Activated naive CD4-positive, alpha-beta T cell treated with anti-CD3 and anti-CD28 coated beads, Interleukin-2, amount 10 ng/mL, durations not matched to agents 5 hours and 36 hours (primary cell): ENCODE measurements at places on chromosomes 3 and 15. TPM values are rescaled to one million over a fixed set of nuclear protein-coding genes. Genes with fewer than 3 reads are reported as not detected.

Gene CADM2
- total RNA-seq, result not detected

Gene CHSY1
- total RNA-seq, result 37.3 TPM

Gene CASR
- not detected for total RNA-seq

Gene C3orf20
- 0.12 TPM for total RNA-seq

Gene ZNF860
- not detected for total RNA-seq

Gene SLC9A9
- total RNA-seq, result 10.0 TPM

Gene IMPG2
- total RNA-seq, result 0.58 TPM

Gene ATP1B3
- 76.7 TPM for total RNA-seq

Gene GOLGA6D
- not detected for total RNA-seq

Gene BFSP2
- total RNA-seq, result not detected

Gene LXN
- total RNA-seq, result 9.2 TPM

Gene CFAP100
- total RNA-seq, result not detected

Gene NRROS
- 25.9 TPM for total RNA-seq

Gene A4GNT
- not detected for total RNA-seq

Gene ADAMTSL3
- total RNA-seq, result not detected

Gene STXBP5L
- not detected for total RNA-seq

Gene KLHL40
- not detected for total RNA-seq

Gene RYR3
- not detected for total RNA-seq

Gene TAGLN3
- not detected for total RNA-seq

Gene ATP13A4
- total RNA-seq, result 1.2 TPM

Gene HCN4
- total RNA-seq, result 0.05 TPM

Gene CCR2
- total RNA-seq, result 57.8 TPM

Gene C3orf62
- 11.1 TPM for total RNA-seq

Gene ITIH4
- 16.5 TPM for total RNA-seq

Gene DRD3
- not detected for total RNA-seq

Gene ACKR2
- 0.14 TPM for total RNA-seq

Gene ECE2
- not detected for total RNA-seq

Gene RTP1
- not detected for total RNA-seq

Gene CLDND1
- 377 TPM for total RNA-seq

Gene TRAK1
- 23.8 TPM for total RNA-seq

Gene GHSR
- total RNA-seq, result not detected

Gene OGG1
- 35.7 TPM for total RNA-seq

Gene CCDC191
- 4.1 TPM for total RNA-seq

Gene TMC3
- total RNA-seq, result not detected

Gene UROC1
- not detected for total RNA-seq

Gene SPINK8
- not detected for total RNA-seq

Gene MNS1
- not detected for total RNA-seq

Gene TMEM115
- total RNA-seq, result 19.0 TPM

Gene STRIT1
- not detected for total RNA-seq

Gene LAMB2
- total RNA-seq, result not detected

Gene CPA3
- not detected for total RNA-seq

Gene EXD1
- total RNA-seq, result not detected

Gene GPR27
- total RNA-seq, result 0.38 TPM
